Central memory CD8-positive, alpha-beta T cell (primary cell): ENCODE measurements at places on chromosomes 16 and 17.

DNA sequence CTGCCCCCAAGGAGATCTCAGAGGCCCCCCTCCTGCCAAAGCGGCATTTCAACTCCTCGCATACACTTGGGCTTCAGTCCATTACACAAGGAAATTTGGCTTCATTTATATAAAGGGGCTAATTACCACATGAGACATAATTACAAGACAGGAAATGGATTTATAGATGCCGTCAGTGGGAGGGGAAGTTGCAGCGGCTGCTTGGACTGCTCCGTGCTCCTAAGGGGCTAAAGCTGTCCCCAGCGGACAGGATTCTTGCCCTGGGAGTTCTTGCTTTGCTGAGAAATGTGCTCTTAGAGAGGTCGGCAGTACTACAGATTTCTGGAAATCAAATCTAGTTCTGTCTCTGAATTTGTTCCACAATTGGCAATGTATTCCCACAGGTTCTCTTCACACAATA is 57.2 kb upstream of the NLK start:
- no peak for DNase-seq

DNA sequence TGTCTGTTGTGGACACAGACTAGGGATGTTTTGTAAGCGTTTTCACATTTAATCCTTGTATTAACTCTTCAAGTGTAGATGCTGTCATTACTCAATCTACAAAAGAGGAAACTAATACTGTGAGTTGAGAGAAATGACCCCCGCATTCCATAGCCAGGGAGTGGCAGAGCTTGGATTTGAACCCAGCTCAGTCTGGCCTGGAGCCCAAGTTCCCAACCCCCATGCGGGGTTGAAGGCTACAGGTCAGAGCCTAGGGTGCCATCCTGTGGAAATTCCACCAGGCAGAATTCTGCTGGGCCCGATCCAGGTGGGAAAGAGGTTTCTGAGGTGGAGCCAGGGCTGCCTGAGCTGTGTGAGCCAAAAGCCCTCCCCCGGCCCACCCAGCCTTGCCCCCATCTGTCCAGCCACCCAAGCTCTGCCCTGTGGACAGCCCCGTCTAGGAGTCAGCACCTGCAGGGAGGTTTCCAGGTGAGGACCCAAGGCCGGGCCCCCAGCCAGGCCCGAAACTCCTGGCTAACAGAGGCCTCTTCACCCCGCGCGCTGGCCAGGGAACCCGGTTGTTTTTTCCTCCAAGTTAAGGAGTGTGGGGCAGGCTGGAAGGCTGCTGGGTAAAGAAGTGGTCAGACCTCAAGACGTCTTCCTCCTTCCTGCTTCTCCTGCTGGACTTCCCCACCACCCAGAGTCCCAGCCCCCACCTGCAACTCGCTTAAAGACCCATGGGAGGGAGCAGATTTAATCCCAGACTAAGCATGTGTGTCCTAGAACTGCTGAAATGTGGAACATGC is 5.7 kb downstream of the MMP15 start:
- DNase-seq, result no peak

- DNase-seq, result no peak
Observed at GRCh38 chr16:24700549-24701392, 28.7 kb upstream of the TNRC6A start.

- no peak for DNase-seq
Observed at GRCh38 chr16:13148836-13149235, 247.4 kb downstream of the SHISA9 start.

DNA sequence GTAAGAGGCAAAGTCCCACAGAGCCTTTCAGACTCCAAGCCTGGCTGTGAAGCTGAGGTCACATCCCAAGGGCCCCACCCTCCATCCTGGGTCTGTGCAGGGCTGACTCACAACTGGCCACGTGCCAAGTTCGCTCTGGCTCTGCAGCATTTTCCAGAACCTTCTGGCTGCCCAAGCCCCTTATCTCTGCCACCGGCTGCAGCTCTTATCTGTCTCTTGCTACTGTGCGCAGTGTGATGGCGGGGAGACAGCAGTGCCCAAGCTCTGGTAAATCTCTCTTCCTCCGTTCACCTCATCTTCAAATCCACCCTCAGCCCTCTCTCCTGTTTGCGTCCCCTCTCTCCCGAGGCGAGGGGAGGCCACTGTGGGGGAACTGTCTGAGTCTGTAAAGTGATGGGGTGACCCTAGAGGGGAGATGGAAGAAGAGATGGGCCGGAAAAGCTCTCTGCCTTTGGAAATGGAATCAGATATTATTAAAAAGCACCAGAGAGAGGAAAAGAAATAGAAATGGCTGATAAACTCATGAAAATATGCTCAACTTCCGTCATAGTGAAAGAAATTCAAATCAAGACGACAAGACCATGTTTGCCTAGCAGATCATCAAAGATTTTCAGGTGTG is 162.7 kb upstream of the CDC42EP4 start:
- DNase-seq, result no peak

- DNase-seq, result peak; percentile 46
Observed at GRCh38 chr17:73191443-73192205, 1.2 kb upstream of the COG1 start.

GRCh38 chr16:7601100-7601499 is 268.5 kb downstream of the RBFOX1 start:
- DNase-seq, result no peak

DNA sequence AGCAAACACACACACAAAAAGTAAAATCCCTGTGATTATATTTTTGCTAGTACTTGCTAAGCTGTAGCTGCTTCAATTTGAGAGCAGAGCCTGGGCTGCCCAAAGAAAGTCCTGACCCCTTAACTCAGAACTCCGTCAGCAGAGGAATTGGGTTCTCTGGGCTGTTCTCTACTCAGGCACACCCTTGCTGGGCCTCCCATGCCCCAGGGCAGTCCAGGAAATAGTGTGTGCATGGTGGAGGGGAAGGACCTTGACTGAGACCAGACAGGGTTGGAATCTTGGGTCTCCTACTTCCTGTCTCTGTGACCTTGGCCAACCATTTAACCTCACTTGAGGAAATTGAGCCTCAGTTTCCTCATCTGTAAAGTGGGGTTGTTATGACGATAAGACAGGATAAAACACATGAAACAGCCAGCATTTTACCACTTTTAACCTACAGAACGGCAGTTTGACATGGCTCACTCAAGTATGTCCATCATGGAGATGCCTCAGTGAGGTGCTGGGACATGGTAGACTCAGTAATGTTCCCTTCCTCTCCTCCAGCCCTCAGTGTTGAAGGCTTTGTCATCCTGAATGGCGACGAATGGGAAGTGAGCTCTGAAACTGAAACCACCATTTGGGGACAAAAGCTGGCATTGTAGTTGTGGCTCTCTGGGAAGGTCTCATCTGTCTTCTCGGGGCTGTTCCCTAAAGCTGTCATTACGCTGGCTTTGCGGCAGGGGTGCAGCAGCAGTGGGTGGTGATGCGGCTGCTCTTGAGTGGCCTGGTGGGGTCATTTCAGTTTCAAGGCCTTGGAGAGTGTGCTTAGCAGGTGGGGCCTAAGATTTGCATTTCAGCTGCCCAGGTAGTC is 74.9 kb downstream of the CMIP start:
- DNase-seq, result no peak

GRCh38 chr16:70680495-70681381 is 5.1 kb downstream of the MTSS2 start:
- DNase-seq, result no peak

- no peak for DNase-seq
Observed at GRCh38 chr17:55785181-55785580, 34.3 kb downstream of the PCTP start.

GRCh38 chr17:36934692-36935630 is 2.3 kb upstream of the LHX1 start:
- no peak for DNase-seq

GRCh38 chr16:4015275-4016004 is 100.8 kb downstream of the ADCY9 start:
- no peak for DNase-seq

- no peak for DNase-seq
Observed at GRCh38 chr17:18021372-18021771, 17.6 kb downstream of the ATPAF2 start.

- DNase-seq, result no peak
Observed at GRCh38 chr16:8920645-8921346, 38.6 kb downstream of the LITAFD start.

DNA sequence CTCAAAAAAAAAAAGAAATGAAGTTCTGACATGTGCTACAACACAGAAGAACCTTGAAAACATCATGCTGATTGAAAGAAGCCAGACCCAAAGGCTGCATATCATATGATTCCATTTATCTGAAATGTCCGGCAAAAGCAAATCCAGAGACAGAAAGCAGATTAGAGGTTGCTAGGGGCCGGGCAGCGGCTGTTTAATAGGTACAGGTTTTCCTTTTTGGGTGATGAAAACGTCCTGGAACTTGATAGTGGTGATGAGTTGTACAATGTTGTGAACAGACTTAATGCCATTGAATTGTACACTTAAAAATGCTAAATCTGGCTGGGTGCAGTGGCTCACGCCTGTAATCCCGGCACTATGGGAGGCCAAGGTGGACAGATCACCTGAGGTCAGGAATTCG is 166.5 kb downstream of the NTN1 start:
- DNase-seq, result no peak
